Bone marrow (tissue), 2 donors: ENCODE measurements at places on chromosomes 4 and X.

- DNase-seq = no peak
Observed at GRCh38 chrX:1480082-1480785, 27.5 kb upstream of the ASMTL start.

GRCh38 chr4:61309616-61310015 is 109.5 kb downstream of the ADGRL3 start:
- DNase-seq = no peak

GRCh38 chr4:155787113-155787710 is 28.4 kb downstream of the GUCY1B1 start:
- DNase-seq = peak; percentile 67

DNA sequence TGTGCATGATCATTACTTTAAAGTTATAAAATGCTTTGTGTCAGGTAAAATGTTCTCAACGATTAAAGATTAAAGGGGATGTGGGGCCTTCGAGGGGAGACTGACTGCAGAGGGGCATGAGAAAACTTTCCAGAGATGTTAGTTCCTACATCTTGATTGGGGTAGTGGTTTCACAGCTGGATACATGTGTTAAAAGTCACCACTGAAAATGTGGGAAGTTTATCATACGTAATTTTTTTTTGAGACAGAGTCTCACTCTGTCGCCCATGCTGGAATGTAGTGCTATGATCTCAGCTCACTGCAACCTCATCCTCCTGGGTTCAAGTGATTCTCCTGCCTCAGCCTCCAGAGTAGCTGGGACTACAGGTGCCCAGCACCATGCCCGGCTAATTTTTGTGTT is 79.5 kb downstream of the RBM47 start:
- no peak for DNase-seq

DNA sequence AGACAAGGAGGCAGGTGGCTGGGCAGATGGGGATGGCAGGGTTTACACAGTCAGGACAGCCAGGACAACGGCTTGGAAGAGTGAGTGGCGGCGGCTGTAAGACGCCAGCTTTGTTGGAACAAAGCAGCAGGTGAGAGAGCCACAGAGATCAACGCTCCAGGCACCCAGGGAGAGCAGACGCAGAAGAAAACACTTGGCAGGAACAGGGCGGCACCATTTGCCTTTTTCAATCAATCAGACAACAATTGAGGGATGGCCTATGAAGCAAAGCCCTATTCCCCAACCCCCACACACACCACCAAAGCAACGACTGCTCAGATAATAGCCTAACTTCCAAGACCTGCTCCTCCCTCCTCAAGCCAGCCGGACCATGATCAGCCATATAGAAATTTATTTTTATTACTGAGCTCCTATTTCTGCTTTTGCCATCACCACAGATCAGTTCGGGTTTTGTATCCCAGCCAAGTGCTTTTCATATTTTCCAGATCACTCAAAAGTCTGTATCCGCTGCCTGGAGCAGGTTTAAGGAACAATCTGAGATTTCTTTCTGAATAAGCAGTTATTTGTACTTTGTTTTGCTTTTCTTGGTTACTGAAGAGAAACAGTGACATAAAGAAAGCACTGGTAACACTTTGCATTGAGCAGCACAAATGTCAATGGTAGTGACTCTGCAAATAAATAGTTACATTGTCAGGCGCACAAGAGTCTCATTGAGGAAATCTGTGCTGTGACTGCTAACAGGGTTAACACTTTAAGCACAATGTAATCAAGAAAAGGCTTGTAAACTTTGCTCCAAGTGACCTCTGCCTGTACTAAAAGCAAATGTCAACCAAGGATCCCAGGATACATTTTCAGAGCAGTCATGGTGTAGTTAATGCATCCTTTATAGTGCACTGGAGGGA is 81.8 kb upstream of the RBPJ start:
- no peak for DNase-seq

GRCh38 chr4:147090486-147090885 is 144.8 kb upstream of the TTC29 start:
- no peak for DNase-seq

DNA sequence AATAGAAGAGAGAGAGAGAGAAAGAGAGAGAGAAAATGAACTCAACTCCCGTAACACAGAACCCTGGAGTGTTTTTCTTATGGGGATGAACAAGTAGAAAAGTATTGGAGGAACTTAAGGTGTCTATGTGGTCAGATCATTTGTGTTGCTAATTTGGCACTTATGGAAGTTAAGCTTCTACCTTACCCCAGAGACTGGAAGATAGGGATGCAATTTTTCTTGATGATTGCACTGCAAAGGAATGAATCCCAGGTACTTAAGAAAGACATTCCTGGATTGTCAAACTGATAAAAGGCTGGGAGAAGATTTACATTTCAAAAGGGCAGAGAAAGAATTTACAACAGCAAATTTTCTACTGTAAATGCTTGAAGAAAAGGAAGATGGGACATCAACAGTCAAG is 57.2 kb downstream of the MAP9 start:
- DNase-seq = no peak

- DNase-seq = no peak
Observed at GRCh38 chrX:125198546-125198945, 121.1 kb upstream of the TEX13C start.

- no peak for DNase-seq
Observed at GRCh38 chr4:2634014-2634413, 97.6 kb downstream of the FAM193A start.

DNA sequence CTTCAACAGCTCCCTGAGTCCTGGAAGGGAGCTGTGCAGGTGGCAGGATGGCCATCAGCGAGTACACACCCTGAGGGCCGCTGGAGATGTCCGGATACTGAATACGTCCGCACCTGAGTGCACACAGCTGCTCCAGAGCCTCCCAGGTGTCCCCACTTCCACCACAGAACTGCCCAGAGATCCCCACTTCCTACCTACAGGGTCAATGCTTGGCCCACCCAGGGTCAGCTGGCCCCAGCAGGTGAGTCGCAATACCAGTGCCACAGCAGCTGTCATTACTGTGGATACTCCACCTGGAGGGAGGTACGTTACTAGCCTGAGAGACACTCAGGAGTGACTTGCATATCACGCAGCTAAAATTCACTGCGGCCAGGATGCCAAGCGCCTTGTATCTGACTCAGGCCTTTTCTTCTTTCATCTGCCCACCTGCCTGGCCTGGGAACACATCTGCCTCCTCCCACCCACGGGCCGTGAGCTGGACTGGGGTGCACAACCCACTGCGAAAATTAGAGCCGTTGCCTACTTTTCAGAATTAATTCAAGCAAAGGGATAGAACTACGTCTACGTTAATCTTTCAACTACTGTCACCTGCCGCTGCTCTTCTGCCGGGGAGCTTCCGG is 9.4 kb downstream of the C4orf50 start:
- DNase-seq = no peak

DNA sequence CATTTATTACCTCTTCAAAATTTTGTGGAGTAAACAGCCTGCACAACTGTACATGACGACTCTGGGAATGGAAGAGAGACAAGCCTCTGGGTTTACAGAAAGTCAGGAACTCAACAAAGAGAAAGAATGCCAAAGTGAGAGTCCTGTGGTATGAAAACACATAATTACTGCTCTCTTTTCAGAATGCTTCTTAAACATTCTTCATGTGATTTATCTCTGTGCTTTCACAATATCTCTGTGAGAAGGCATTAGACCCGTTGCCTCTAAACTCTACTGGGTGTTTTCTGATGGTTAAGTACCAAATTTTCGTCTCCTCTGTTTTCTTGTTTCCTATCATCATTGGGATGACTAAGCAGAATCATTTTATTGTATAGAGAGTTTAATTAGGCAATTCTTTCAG is 966.6 kb upstream of the SLIT2 start:
- DNase-seq = no peak

DNA sequence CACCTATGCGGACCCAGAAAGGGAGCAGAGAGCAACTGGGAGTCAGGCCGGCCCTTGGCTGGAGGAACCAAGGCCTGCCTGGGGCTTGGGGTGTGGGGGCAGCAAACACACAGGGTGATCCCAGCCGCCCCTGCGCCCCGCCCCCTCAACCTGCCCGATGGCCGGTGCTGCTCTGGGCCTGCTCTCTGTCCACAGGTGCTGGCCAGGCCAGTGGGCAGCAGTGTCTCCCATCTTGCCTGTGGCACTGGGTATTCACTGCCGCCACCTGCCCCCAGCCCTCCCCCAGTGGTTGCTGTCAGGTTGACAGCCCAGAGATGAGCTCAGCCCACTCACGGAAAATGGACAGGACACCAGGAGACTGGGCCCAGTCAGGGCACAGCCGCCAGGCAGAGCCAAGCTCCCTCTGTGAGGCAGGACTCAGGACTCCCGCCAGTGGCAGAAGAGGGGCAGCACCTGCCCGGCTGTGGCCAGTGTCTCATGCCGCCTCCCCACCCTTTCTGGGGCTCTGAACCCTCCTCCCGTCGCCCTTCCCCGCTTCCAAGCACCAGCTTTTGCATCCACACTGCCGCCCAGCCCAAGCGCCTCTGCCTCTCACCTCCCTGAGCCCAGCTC is 4.7 kb downstream of the NKX1-1 start:
- no peak for DNase-seq

GRCh38 chr4:60605646-60606354 is 594.3 kb upstream of the ADGRL3 start:
- no peak for DNase-seq

DNA sequence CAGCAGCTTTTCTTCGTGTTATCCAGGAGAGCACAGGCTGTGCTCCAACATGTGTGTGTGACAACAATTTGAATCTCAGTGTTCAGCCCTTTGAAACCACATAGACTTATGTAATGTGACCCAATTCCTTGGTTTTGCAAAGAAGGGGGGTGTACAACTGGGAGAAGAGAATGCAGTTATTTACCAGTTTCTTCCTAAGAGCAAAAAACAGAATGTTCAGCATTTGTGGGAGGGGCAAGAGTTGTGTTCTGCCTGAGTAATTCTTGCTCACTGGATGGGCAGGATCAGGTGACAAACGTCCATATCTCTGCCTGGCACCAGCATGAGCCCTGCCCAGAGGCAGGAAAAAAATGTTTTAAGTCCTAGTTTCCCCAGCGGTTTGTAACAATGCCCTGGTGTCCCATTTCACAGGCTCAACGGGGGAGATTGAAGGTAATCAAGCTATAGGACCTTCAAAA is 72.0 kb downstream of the PRPS1 start:
- no peak for DNase-seq

- no peak for DNase-seq
Observed at GRCh38 chr4:113435893-113436292, 325.6 kb downstream of the CAMK2D start.

- DNase-seq = no peak
Observed at GRCh38 chrX:1481636-1482529, 29.2 kb upstream of the ASMTL start.

DNA sequence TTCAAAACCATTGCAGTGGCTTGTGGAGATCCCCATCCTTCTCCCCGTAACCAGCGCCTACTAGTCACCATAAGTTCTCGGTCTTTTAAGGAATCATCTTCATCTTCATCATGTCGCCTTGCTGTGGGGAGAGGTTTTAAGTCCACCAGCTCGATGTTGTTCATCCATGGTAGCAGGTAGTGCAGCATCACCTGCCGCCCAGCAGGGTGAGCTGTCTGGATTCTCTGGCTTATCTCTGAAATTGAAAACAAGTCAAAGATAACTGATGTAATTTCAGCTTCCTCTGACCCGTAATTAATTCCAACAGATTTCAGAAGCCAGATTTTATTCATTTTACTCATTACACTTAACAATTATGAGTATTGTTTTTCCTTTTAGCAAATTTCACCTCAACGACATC is 67.4 kb downstream of the ZAR1 start:
- no peak for DNase-seq

- DNase-seq = no peak
Observed at GRCh38 chr4:101114936-101115372, 232.4 kb downstream of the PPP3CA start.

GRCh38 chr4:106607558-106607957 is 239.0 kb upstream of the GIMD1 start:
- DNase-seq = no peak

- no peak for DNase-seq
Observed at GRCh38 chrX:133497356-133497755, 82.1 kb upstream of the GPC4 start.

DNA sequence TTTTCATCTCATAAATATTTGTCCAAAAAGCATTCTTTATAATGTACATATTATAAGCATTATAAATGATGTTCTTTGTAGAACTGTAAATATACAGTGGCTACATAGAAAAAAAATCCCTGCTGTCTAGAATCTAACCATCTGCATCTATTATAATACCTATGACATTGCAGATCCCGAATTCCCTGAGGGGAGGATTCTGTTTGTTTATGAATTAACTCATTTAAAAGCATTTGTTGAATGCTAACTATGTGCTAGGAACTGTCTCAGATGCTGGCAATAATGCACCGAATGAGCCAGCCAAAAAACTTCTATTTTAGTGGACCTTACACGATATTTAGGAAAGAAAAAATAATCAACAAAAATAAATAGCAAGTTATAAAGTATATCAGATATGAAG is 189.6 kb downstream of the PACRGL start:
- no peak for DNase-seq

- DNase-seq = no peak
Observed at GRCh38 chrX:53606456-53606855, 80.1 kb downstream of the HUWE1 start.

DNA sequence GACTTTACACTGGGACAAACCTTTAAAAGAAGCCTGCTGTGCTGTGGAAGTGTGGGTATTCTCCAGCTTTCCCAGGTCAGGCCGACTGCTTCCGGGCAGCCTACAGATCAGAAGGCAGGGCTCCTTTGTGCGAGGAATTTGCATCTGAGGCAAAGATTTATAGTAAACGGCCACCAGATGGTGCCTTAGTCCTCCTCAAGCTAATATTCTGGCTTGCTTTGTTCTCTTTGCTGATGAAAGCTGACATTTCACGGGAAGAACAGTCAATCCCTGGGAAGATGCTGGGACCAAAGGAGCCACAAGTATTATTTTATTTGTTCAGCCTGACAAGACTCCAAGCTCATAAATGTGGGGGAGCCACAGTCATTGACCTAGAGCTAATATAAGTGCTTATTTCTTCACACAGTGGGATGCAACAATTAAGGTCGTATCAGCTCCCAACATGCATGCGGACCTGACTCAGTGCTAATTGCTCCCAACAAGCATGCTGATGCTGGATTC is 120.7 kb upstream of the TRIM2 start:
- no peak for DNase-seq

DNA sequence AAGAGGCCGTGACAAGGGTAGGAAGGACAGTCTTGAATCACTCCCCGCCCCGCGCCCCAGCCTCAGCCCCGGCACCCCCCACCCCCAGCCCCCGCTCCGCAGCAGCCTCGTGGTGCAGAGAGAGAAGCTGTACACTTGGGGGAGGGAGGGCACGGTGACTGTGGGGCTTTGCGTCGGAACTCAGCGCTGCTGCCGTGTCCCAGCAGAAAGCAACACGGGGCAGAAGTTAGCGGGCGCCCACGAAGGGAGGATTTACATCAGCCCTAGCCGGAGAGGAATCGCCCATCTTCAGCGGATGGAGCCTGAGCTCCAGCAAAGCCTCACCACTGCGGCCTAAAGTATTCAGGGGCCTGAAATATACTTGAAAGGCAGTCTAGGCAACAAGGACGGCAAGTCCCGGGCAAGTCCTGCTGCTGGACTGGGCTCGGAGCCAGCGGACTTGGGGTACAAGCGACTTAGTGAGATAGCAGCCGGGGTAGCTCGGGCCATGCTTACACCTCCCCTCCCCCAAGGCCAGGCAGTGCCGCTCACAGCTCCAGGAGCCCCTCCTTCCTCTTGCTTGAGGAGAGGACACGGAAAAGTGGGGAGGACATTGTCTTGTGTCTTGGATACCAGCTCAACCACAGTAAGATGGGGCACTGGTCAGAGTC is 18.5 kb upstream of the OPN1LW start:
- no peak for DNase-seq

GRCh38 chrX:118049713-118050112 is 66.9 kb downstream of the KLHL13 start:
- no peak for DNase-seq
